ENCODE measurements at places on chromosomes 3 and 15.

GRCh38 chr3:113231827-113232253 lies 20.5 kb downstream of the BOC start:
- no peak for DNase-seq

- no peak for DNase-seq
Observed at GRCh38 chr15:56496635-56497034, 31.7 kb upstream of the MNS1 start.

GRCh38 chr15:80774486-80774885 lies 4.7 kb upstream of the CEMIP start:
- DNase-seq, result no peak

- no peak for DNase-seq
Observed at GRCh38 chr15:63942486-63943365, 103.6 kb downstream of the DAPK2 start.

- no peak for DNase-seq
Observed at GRCh38 chr3:156488767-156489166, 66.2 kb downstream of the SSR3 start.

DNA sequence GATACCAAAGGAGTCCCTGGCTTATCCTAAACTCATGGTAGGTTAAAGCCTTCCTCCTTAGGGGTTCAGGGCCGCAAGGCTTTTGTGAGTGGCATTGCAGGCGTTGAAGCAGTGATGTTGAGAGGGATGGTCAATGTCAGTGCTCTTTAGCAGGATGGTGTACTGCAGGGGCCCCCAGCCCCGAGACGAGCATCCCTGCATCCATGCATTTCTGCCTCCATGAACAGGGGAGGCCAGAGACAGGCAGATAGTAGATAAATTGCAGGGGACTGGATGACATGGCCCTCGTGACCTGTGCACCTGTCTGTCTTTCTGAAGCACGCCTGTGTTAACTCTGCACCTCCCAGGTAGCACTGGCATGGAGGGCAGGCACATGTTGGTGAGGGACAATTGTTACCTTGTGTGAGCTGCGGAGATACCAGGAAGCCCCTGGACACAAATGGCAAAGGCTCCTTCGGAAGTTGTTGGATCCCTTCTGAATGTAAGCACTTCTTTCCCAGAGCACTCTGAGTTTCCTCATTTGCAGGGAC lies 133.5 kb downstream of the SNRPN start:
- no peak for DNase-seq

GRCh38 chr15:58212909-58213526 lies 74.8 kb downstream of the AQP9 start:
- DNase-seq, result no peak

GRCh38 chr15:74873036-74873755 lies at the start of gene SCAMP2:
SCAMP2 (minus strand) TSS chr15:74873365; CDS start chr15:74873255, 110 bp downstream.
- DNase-seq, result peak; percentile 93

DNA sequence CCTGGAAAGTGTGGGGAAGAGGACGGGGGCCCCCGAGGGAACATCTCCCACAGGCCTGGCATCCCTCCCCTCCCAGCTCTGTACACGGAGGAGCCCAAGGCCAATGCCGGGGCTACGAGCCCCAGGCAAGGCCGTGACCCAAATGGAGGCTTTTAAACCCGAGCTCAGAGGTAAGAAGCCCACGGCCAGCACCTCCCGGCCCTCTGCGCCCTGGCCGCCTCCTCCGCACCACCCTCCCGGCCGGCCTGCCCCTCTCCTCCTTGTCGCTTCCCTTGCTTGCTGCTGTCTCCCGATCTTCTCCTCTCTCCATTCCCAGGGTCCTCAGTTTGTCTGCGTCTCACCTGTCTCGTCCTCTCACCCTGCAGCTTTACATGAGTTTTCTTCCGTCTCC lies 1.3 kb downstream of the MUC4 start:
- DNase-seq, result no peak

GRCh38 chr3:149258298-149258697 lies 36.7 kb upstream of the CP start:
- DNase-seq, result no peak

DNA sequence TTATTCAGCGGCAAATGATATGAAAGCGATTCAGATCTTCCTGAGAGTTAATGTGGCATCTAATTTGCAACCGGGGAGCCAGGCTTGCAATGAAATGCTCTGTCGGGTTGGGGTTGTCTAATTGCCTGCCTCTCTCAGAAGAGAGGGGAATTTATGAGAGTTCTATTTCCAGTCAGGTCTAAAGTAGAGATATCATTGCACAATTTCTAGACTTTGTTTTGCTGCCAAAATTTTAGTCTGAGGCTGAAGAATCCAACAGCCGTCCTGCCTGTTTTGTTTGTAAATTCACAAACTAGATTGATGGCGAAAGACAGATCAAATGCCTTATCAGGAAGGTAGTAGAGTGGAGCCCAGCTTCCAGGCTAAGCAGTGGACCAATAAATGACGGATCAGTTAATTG lies 610 bp downstream of the LIPC start:
- DNase-seq, result no peak

DNA sequence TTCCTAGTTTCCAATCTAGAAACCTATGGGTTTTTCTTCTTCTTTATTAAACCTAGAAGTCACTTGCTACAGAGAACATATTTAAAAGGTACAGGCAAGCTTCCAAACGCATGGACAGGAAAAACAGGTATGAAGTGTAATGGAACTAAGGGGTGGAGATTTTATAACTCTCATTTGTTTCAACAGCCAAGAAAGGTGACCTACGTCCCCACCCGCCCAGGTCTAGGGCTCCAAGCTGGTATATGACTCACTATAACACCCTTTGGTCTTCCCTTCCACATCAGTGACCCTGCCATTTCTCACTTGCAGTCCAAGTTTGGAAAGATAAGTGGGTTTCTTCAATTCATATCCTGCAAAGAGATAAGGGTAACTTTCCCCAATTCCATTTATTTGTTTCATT lies 6.0 kb upstream of the LIPH start:
- no peak for DNase-seq

DNA sequence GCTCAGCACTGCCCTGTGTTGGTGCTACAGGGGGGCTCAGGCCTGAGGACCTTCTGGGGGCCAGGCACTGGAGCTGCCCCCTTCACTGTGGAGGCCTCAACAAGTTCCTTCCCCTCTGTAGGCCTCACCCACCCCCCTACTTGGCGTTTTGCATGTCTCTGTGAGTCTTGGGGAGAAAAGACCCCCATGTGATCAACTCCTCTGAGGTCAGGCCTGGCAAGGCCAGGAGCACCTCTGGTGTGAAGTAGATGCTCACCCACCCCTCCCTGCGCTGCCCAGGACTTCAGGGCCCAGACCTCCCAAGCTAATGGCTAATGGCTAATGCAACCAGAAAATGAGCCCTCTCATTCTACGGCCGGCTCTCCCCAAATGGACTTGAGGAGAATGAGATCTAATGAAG lies 34.2 kb upstream of the CHRNB4 start:
- DNase-seq, result no peak

GRCh38 chr15:99279290-99279689 lies 28.0 kb downstream of the LRRC28 start:
- no peak for DNase-seq

DNA sequence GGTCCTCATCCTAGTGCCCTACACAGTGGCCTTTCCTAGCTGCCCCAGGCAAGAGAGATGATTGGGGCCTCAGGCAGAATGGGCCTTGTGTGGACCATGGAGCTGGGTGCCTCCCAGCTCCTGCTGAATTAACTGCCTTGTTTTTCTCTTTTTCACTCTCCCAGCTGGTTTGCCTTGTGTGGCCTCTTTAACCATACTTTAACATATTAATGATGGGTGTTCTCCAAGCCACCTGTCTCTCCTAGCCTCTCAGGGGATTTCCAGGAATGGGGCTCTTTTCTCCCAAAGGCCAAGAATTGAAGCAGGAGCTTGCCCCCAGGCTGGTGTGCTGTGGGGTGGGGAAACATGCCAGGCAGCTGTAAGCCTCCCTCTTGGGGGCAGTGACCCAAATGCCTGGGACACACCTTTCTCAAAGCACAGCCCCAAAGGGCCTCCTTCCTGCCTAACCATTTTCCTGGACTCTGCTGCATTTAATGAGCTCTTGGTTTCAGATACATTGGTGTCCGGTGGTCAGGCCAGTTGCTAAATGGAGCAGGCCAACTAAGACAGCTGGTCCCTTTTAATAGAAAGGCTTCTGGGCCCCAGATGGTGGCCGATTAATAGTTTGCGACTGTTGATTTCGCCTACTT lies 5.6 kb downstream of the ALPK3 start:
- DNase-seq, result no peak

GRCh38 chr3:73108750-73109149 lies 47.3 kb downstream of the EBLN2 start:
- DNase-seq, result no peak

GRCh38 chr3:153032891-153033290 lies 129.1 kb upstream of the RAP2B start:
- no peak for DNase-seq

DNA sequence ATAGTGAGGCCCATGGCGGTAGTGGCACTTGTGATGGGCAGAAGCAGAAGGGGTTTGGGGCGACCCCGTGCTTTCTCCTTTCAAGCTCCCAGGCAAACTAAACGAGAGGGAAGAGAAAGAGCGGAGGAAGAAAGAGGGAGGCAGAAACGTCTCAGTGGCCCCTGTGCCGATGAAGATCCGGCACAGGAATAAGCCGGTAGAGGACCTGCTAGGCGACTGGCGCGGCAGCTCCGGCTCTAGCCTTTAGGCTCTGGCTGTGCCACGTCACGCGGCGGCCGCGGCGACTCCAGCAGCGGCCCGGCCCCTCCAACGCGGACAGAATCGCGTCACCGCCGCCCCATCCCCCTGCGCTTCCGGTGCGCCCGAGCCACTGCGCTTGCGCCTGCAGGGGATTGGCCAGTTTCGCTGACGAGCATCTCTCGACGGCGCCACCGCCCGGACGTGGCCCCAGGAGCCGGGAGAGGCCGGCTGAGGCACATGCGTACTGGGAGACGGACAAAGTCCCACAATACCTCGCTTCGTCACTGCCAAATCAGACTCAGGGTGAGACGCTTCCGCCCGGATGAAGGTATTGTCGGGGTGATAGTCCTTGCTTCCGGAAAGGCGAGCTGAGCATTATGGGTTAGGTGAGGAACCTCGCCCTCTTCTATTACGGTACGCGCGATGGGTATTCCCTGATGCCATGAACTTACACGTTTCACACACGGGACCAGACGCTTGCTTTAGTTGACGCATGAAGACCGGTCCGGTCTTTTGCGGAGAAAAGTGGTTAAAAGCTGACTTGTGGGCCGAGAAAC lies at the start of gene ARF4:
TSS of gene ARF4 (minus strand) at position 218 of the 797 bp plus-strand sequence. CDS start at position 14, 204 bp downstream.
- DNase-seq, result peak; percentile 98

GRCh38 chr15:79051029-79051428 lies 39.6 kb downstream of the RASGRF1 start:
- DNase-seq, result peak; percentile 8

DNA sequence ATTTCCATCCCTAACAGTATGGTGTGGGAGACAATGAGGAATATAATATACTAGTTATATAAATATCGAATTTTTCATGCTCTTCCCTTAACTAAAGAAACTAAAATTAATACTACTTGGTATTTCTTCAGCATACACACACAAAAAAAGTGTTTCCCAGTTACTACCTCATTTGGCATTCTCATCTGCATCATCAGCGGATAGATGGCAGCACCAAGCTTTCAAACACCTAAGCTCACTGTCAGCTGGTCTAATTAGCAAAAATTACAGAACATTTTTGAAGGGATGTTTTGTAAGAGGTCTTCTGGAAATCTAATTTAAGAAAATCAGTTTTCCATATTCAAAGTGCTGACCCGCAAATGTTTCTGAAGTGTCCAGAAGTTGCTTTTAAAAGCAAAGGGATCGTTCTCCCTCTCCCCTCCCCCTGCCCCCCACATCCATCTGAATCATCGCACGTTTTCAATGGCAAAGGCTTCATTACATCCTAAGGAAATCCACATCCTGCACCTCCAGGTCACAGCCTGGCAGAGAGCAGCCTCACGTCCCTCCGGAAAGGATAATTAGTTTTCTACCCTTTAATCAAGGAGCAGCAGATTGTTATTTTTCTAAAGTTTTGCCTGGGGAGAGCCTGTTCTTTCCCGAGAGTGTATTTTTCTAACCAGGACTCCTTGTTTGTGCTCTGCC lies 86.1 kb upstream of the SPATA12 start:
- no peak for DNase-seq

- no peak for DNase-seq
Observed at GRCh38 chr3:157199841-157200240, 39.9 kb upstream of the CCNL1 start.

- DNase-seq, result no peak
Observed at GRCh38 chr15:78056714-78057269, 20.7 kb downstream of the TBC1D2B start.

GRCh38 chr3:178748874-178749273 lies 212.6 kb downstream of the KCNMB2 start:
- no peak for DNase-seq

- DNase-seq, result peak; percentile 4
Observed at GRCh38 chr3:132317229-132317948, at the start of gene ACP3. ACP3 (plus strand) TSS chr3:132317407; CDS start chr3:132317457, 50 bp downstream.

DNA sequence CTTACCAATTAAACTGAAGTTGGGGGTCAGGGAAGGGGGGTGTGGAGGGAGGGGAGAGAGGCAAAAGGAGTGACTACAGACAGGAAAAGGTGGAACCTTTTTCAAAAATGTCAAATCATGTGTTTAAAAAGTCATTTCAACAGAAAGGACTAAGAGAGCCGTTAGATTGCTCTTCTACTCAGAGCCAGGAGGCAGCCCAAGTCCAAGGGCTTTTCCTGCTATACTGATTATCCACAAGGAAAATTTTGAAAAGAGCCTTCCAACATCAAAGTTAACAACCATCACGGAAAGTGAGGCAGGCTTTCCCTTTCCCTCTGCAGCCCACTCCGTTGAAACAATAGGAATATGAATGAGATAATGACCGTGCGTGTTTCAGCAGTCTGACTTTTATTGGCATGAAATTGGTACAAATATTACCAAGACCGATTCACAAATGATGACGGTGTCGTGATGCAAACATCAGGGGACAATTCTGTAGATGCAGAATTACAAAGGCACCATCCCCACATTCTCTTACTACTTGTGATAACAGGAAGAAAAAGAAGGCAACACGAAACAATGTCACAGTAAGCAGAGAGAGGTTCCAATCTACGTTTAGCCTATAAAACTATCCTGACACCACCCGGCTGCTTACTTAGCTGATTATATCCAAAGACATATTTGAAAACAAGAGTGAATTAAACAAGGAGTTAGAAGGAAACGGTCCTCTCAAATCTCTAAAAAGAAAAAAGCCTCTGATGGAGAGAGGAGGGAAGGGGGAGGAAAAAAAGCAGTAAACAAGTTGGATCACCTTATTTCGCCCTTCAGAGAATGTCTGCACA lies 453.7 kb downstream of the FOXP1 start:
- DNase-seq, result no peak

DNA sequence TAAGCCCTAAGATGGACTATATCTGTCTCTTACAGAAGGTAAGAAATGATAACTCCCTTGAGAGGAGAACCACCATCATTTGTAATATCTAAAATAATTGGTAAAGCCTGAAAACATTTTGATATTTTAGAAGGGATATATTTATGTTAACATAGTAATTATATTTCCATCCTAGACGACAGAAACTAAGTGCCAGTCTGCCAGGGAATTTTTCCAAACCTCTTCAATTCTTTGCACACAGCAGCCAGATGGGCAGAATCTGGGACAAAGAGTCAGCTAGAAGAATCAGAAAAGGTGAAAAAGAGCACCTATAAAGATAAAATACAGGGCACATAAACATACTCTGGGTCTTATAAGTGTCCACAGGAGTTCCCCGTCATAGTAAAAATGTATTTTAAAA lies 70.0 kb upstream of the CBLB start:
- no peak for DNase-seq

Data from occipital lobe (tissue), 3 donors.